ENCODE measurements at places on chromosomes 1 and 21. TPM values are rescaled to one million over a fixed set of nuclear protein-coding genes. Genes with fewer than 3 reads are reported as not detected.

Gene KCNJ15
- total RNA-seq = 0.20 TPM

Gene OR2L3
- total RNA-seq = 0.23 TPM

Gene DDOST
- total RNA-seq = 228 TPM

Gene CA6
- not detected for total RNA-seq

Gene SLC2A5
- total RNA-seq = 19.4 TPM

Gene ADGRB2
- 7.2 TPM for total RNA-seq

- H3K4me1 ChIP-seq = no peaks in the 10 kb centered on the region
- no peak overlapping the region for H3K4me3 ChIP-seq
- DNase-seq = no peak
- H3K27ac ChIP-seq = no peak overlapping the region
- no peaks in the 10 kb centered on the region for H3K27me3 ChIP-seq
Observed at GRCh38 chr21:46160657-46160906, 5.2 kb upstream of the FTCD start.

DNA sequence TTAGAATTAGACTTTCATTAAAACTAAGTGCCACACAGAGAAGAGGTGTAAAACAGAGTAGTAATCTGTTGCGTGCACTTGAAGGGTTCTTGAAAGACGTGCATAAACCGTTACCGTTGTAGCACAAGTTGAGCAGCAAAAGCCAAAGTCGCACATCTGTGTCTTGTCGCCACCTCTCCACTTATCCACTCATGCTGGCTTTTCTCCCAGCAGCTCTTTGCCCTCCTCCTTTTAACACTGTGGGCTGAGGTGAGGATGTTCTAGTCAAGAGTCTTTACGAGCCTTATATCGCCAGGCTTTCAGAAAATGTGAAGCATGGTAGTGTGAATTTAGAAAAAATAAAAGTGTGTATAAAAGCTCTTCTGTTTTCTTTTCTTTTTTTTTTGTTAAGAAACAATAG lies 48.0 kb downstream of the NR5A2 start:
- no peak overlapping the region for H3K27ac ChIP-seq
- no peak overlapping the region for H3K4me3 ChIP-seq
- H3K36me3 ChIP-seq = no peaks in the 10 kb centered on the region
- H3K4me1 ChIP-seq = peaks cover 2% of the 10 kb centered on the region
- no peaks in the 10 kb centered on the region for H3K27me3 ChIP-seq

- DNase-seq = no peak
- H3K27ac ChIP-seq = no peak overlapping the region
- H3K27me3 ChIP-seq = no peaks in the 10 kb centered on the region
- no peaks in the 10 kb centered on the region for H3K36me3 ChIP-seq
- no peak overlapping the region for H3K4me3 ChIP-seq
Observed at GRCh38 chr1:111175349-111175748, 25.1 kb downstream of the DENND2D start.

GRCh38 chr1:152036267-152037216 lies at the start of gene S100A11:
Gene S100A11, minus strand, starts transcription at chr1:152037004. Its CDS starts 89 bp downstream, at chr1:152036915.
- peak within 1 kb of the TSS; percentile 58 for H3K27ac ChIP-seq
- DNase-seq = peak; percentile 89
- H3K4me1 ChIP-seq = peaks cover 3% of the 10 kb centered on the region
- H3K27me3 ChIP-seq = no peaks in the 10 kb centered on the region

- no peaks in the 10 kb centered on the region for H3K27me3 ChIP-seq
- H3K27ac ChIP-seq = no peak overlapping the region
- H3K36me3 ChIP-seq = no peaks in the 10 kb centered on the region
- no peak overlapping the region for H3K4me3 ChIP-seq
- H3K4me1 ChIP-seq = peaks cover 2% of the 10 kb centered on the region
Observed at GRCh38 chr21:17003258-17003615, 509.6 kb upstream of the CXADR start.

DNA sequence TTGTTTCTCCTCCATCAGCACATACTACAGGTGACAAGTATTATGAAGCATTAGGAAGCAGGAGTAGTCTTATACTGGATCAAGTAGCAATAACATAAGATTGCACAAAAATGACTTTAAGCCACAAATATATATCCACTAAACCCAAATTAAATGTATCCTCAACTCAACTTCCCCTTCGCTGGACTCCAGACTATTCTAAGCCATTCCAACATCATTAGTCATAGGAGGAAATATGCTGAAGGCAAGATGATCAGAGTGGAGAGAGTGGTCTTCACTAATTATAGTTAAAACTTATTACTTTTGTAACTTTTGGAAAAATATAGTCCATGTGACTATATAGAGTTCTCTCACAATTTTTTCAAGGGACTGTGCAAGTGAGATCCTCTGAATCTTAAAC lies 390.7 kb upstream of the ZP4 start:
- no peak overlapping the region for H3K27ac ChIP-seq
- H3K36me3 ChIP-seq = no peaks in the 10 kb centered on the region
- H3K4me1 ChIP-seq = no peaks in the 10 kb centered on the region
- no peaks in the 10 kb centered on the region for H3K27me3 ChIP-seq
- DNase-seq = no peak
- no peak overlapping the region for H3K4me3 ChIP-seq

GRCh38 chr1:43300378-43301094 lies at the start of gene TIE1:
Gene TIE1, plus strand, starts transcription at chr1:43300982. Its CDS starts 90 bp downstream, at chr1:43301072.
- no peaks in the 10 kb centered on the region for H3K27me3 ChIP-seq
- peaks cover 5% of the 10 kb centered on the region for H3K4me1 ChIP-seq
- DNase-seq = no peak
- H3K36me3 ChIP-seq = no peaks in the 10 kb centered on the region
- no peak within 1 kb of the TSS for H3K27ac ChIP-seq

DNA sequence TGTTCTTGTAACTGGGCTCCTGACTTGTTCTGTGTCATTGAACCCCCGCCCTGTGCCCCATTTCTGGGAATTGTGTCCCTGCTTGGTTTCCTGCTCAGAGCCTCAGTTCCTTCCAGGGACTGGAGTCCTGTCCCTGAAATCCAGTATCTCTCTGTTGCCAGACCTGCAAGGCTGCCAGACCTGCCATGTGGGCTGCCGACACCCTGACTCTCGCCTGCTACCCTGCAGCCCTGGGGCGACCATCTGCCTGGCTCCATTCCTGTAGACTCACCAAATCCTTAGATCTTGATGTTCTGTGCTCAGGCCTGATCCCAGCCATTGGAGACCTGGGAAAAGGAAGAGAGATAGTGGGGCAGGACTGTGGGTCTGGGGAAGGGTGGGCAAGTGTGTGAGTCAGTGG lies 383.3 kb upstream of the PROX1 start:
- no peaks in the 10 kb centered on the region for H3K4me1 ChIP-seq
- H3K27ac ChIP-seq = no peak overlapping the region
- DNase-seq = no peak

DNA sequence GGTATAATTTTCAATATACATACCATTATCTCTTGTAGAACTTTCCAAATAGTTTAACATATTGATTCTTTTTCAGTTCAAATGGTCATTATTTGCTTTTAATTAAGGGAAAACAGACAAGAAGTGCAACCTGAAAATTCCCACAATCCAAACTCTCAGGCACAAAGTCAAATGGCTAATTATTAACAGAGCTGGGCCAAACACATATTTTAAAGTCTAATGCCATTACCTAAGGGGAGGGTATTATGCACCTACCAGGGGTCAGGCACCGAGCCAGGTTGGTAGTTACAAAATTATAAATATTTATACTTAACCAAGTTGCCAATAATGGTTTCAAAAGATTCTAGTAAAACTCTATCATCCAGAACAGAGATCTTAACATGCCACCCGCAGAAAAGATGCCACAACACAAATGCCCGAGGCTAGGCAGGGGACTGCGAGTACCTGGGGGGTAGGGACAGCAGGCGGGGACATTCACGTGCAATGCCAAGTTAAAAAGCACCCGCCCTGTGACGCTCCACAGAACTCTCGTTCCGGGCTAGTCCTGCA lies 15.0 kb downstream of the LBR start:
- H3K4me1 ChIP-seq = no peaks in the 10 kb centered on the region
- H3K27ac ChIP-seq = no peak overlapping the region
- no peak overlapping the region for H3K4me3 ChIP-seq
- H3K27me3 ChIP-seq = no peaks in the 10 kb centered on the region

DNA sequence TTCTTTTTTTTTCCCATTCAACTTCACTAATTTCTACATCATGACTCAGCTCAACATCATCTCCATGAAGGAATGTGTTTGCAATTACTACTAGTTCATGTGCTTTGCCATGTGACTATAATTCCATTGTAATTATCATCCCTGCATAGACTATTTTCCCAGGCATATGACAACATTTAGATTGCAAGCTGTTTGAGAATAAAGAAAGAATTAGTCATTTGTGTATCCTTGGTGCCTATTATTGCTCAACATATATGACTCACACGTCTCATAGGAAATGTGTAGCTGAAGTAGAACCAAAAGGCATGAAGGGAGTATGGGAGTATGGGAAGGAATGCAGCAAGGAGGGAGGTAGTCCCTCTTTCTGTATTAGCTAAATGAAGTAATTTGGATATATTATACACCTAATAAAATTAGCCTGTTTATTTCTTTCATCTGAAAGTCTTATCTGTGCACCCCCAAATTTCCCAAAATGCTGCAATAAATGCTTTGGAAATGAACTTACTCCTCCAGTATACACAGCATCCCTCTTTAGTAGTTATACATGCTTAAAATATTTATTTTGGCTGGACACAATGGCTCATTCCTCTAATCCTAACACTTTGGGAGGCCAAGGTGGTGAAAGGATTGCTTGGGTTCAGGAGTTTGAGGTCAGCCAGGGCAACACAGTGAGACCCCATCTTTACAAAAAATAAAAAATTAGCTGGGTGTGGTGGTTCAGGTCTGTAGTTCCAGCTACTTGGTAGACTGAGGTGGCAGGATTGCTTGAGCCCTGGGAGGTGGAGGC lies 316.9 kb upstream of the ADGRL4 start:
- no peak overlapping the region for H3K4me3 ChIP-seq
- no peaks in the 10 kb centered on the region for H3K4me1 ChIP-seq
- H3K27me3 ChIP-seq = no peaks in the 10 kb centered on the region
- no peak overlapping the region for H3K27ac ChIP-seq
- H3K36me3 ChIP-seq = no peaks in the 10 kb centered on the region

- H3K4me3 ChIP-seq = no peak overlapping the region
- no peaks in the 10 kb centered on the region for H3K36me3 ChIP-seq
- no peak for DNase-seq
Observed at GRCh38 chr1:180974236-180974635, 48.4 kb downstream of the STX6 start.

DNA sequence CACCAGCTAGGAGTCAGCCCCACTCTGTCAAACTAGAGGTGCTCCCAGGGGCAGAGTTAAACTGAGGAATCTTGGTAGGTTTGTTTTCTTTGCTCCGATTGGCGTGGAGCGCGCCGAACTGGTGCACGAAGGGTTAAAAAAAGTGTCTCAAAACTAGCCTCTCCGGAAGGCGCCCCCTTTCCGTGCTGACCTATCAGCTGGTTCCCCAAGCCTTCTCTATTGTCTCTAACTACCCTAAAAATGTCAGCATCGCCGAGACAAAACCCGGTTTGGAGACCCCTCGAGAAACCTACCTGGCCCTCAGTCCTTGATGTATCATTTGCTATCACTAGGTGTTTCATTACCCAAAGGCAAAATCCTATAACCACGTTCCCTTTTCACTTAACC lies 2.2 kb downstream of the TGFB2 start:
- peak overlapping the region; percentile 62 for H3K4me3 ChIP-seq
- H3K4me1 ChIP-seq = peaks cover 2% of the 10 kb centered on the region
- DNase-seq = peak; percentile 58
- peak overlapping the region; percentile 77 for H3K27ac ChIP-seq
- no peaks in the 10 kb centered on the region for H3K36me3 ChIP-seq
- H3K27me3 ChIP-seq = no peaks in the 10 kb centered on the region

- no peak overlapping the region for H3K4me3 ChIP-seq
- no peak for DNase-seq
- H3K36me3 ChIP-seq = no peaks in the 10 kb centered on the region
- H3K27ac ChIP-seq = no peak overlapping the region
- H3K4me1 ChIP-seq = peaks cover 2% of the 10 kb centered on the region
Observed at GRCh38 chr21:42725416-42725930, 72.1 kb downstream of the PDE9A start.

DNA sequence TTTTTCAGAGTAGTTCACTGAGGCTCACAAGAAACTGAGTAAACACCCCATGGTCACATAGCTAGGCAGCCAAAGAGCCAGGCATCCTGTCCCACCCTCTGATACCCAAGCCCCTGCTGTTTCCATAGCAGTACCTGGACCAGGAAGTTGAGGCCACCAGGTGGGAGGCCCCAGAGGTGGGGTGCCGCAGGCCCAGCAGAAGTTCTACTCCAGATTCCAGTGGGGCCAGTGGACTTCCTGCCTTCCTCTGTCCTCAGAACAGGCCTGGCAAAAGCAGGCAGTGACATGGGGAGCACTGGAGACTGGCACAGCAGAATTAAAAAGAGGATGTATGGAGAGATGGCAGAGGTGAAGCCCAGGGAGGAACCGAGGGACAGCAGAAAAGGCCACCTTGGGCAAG lies 19.0 kb downstream of the FOXO6 start:
- H3K4me3 ChIP-seq = no peak overlapping the region
- no peak for DNase-seq
- H3K36me3 ChIP-seq = no peaks in the 10 kb centered on the region
- H3K27ac ChIP-seq = peak overlapping the region; percentile 98

GRCh38 chr1:160489513-160490261 lies 33.4 kb downstream of the SLAMF6 start:
- H3K27ac ChIP-seq = no peak overlapping the region
- no peaks in the 10 kb centered on the region for H3K27me3 ChIP-seq
- H3K36me3 ChIP-seq = no peaks in the 10 kb centered on the region
- DNase-seq = no peak
- H3K4me1 ChIP-seq = no peaks in the 10 kb centered on the region

GRCh38 chr1:209349363-209350308 lies 233.9 kb upstream of the CAMK1G start:
- no peak for DNase-seq
- no peaks in the 10 kb centered on the region for H3K27me3 ChIP-seq
- no peaks in the 10 kb centered on the region for H3K36me3 ChIP-seq

DNA sequence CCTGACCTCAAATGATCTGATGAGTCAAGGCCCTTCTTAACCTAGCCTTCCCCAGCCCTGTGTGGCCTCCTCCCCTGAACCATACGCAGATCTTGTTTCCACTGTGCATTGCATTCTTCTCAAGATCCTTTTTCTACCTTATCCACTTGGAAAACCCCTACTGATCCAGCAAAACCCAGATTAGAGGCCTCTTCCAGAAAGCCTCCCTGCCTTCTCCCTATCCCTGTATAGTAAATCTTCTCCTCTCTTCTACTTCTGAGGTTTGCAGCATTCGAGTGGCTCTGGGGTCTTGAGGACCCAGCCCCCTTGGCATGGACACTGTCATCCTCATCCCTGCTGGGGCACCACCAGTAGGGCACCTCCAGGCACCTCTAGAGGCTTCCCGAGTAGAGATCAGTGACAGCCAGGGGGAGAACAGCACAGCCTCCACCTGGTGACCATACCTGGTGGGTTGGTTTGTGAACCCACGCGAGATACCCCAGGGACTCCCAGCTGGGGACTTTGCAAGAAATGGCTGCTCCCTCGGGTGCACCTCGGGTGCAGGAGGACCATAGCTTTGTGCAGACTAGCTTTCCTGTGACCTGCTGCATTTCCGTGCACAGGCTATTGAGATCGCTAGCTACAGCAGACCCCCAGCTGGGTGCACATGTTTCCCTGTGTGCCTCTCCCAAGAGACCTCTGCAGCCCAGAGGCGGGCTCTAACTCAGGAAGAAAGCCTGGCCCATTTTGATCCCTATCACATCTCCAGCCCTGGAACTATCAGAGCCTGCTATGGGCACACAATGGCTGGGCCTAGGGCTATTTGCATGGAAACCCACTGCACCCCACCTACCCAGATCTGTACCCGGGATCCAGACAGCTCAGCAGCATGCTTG lies 34.2 kb downstream of the MATN1 start:
- H3K36me3 ChIP-seq = no peaks in the 10 kb centered on the region
- H3K4me3 ChIP-seq = no peak overlapping the region
- DNase-seq = no peak
- no peaks in the 10 kb centered on the region for H3K27me3 ChIP-seq

All from ovary (tissue), 10 donors.